Aorta (tissue), 5 donors: ENCODE measurements at places on chromosomes 12 and 14. TPM values are rescaled to one million over a fixed set of nuclear protein-coding genes. Genes with fewer than 3 reads are reported as not detected.

DNA sequence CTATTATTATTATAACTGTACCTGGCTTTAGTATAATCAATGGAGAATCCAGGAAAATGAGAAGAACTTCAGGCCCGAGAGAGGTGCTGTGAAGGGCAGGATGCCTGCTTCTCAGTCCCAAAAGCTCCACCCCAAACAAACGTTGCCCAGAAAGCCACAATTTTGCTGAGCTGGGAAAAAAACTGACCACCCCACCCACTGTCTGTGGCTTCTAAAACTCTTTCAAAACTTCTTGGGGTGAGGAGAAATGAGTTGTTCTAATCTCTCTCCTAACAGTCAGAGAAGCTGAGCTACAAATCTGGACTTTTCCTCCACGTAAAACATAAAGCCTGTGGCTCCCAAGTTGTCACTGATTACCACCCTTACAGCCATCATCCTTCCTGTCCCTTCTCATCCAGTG lies 13.4 kb downstream of the VDR start:
- no peaks in the 10 kb centered on the region for H3K36me3 ChIP-seq
- DNase-seq, result no peak
- no peak overlapping the region for H3K4me3 ChIP-seq
- H3K4me1 ChIP-seq, result no peaks in the 10 kb centered on the region

- no peak overlapping the region for H3K27ac ChIP-seq
- no peaks in the 10 kb centered on the region for H3K27me3 ChIP-seq
- DNase-seq, result no peak
- no peaks in the 10 kb centered on the region for H3K36me3 ChIP-seq
- H3K4me1 ChIP-seq, result no peaks in the 10 kb centered on the region
Observed at GRCh38 chr12:82057770-82058169, 298.6 kb upstream of the PPFIA2 start.

DNA sequence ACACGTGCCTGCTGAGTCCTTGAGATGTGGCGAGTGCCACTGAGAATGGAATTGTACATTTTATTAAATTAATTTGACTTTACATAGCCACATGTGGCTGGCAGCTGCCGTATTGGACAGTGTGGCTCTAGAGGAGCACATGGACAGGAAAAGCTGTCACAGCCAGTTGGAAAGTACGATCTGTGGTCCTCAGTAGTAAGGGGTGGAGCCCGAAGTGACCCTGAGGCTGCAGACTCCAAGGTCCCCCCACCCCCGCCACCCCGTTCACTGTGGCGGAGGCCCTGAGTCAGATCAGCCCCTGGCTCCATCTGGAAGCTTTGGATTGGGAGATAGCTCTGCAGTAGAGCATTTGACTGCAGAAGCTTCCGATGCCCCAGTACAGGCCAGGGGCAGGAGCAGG lies 25.8 kb upstream of the BEGAIN start:
- H3K27me3 ChIP-seq, result no peaks in the 10 kb centered on the region
- H3K27ac ChIP-seq, result no peak overlapping the region
- no peaks in the 10 kb centered on the region for H3K36me3 ChIP-seq
- H3K4me1 ChIP-seq, result no peaks in the 10 kb centered on the region

DNA sequence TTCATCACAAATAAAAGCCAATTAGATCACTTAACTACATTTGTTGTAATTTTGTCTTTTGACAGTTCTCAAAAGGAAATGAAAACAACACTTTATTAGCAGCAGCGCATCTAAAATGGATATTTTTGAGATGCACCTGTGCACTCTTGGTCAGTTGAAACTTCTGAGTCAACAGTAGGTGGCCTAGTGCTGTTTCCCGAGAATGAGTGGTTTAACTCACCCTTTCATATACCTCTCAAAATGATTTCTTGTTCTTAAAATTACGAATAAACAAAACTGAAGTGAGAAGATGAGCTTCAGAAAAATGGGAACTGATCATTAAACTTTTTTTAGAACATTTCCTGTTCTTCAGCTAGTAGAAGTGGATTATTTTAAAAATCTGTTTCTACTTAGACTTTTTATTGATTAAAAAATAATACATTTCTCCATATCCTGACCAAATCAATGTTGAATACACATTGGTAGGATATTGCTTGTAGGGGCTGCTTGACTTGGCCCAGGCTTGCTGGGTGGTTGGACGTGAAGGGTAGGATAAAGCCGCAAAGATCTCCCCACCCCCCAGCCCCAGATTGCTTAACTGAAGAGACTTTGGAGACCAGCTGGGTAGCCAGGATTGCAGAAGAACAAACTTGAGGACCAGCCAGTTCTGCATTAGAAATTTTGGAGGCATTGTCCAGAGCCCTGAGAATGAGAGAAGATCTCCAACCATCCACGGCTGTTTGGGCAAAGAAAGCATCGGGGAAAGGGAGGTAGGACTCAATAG lies 22.3 kb upstream of the STK38L start:
- DNase-seq, result no peak
- no peaks in the 10 kb centered on the region for H3K36me3 ChIP-seq
- no peak overlapping the region for H3K27ac ChIP-seq
- H3K4me1 ChIP-seq, result no peaks in the 10 kb centered on the region
- H3K27me3 ChIP-seq, result no peaks in the 10 kb centered on the region

- no peak overlapping the region for H3K4me3 ChIP-seq
- no peaks in the 10 kb centered on the region for H3K27me3 ChIP-seq
- no peak overlapping the region for H3K27ac ChIP-seq
- no peak for DNase-seq
- H3K4me1 ChIP-seq, result peaks cover 2% of the 10 kb centered on the region
Observed at GRCh38 chr12:89225808-89226411, 126.4 kb downstream of the DUSP6 start.

GRCh38 chr14:89393222-89393745 lies 23.7 kb downstream of the FOXN3 start:
- H3K4me1 ChIP-seq, result peaks cover 6% of the 10 kb centered on the region
- no peak overlapping the region for H3K27ac ChIP-seq
- no peak for DNase-seq

DNA sequence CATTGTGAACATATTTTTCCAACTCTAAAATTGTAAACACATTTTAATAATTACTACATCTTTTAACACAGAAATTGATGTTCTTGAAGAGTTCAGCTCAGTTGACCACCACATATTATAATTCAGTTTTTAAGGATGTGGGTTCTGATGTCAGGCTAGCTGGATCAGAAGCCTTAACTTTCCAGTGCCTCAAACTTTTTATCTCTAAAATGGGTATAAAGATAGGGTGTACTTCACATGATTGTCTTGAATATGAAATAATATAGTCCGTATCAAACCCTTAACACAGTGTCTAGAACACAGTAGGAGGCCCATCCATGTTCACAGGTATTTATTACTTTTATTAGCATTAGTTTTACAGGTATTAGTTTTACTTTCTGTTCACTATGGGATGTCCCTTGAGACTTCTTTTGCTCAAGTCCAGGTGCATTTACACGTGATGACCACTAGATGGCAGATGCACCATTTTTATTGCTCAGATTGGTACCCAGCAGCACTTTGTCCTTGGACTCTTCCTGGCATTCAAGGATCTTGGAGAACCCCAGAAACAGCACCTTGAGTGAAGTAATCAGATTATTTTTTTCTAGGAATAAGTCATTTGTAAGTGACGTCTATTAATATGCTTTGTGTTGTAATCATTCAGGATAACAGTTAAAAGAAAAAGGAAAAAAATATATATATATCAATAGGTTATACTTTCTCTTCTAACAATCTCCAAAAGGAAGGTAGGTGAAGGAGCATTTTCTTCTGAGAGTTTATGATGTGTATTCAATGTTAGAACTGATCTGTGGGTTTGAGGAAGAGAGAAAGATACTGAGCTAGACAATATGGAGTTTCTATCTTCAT lies 580.2 kb downstream of the ETNK1 start:
- H3K4me3 ChIP-seq, result no peak overlapping the region
- H3K4me1 ChIP-seq, result no peaks in the 10 kb centered on the region
- no peaks in the 10 kb centered on the region for H3K36me3 ChIP-seq
- no peak overlapping the region for H3K27ac ChIP-seq
- DNase-seq, result no peak
- H3K27me3 ChIP-seq, result no peaks in the 10 kb centered on the region

- no peaks in the 10 kb centered on the region for H3K4me1 ChIP-seq
- H3K27ac ChIP-seq, result no peak overlapping the region
- H3K4me3 ChIP-seq, result no peak overlapping the region
- H3K36me3 ChIP-seq, result no peaks in the 10 kb centered on the region
- no peaks in the 10 kb centered on the region for H3K27me3 ChIP-seq
- DNase-seq, result no peak
Observed at GRCh38 chr14:71143381-71144290, 236.4 kb downstream of the PCNX1 start.

DNA sequence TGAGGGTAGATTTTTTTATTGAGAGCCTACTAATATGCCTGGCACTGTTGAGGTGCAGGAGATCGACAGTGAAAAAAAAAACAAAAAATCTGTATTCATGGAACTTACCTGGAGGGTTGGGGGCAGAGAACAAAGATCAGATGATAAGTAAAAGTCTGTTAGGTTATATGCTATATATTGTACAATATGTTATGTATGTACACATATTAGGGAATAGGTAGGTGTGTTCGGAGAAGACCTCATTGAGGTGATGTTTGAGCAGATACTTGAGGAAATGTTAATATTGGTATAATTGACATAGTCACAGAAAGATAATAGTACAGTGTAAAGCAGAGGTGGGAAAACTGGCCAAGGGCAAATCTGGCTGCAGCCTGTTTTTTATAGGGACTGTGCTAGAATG lies 5.6 kb downstream of the ARF6 start:
- no peak for DNase-seq
- no peak overlapping the region for H3K27ac ChIP-seq
- H3K4me3 ChIP-seq, result no peak overlapping the region
- no peaks in the 10 kb centered on the region for H3K36me3 ChIP-seq
- H3K27me3 ChIP-seq, result no peaks in the 10 kb centered on the region

GRCh38 chr12:5586201-5586600 lies 154.3 kb downstream of the NTF3 start:
- H3K4me1 ChIP-seq, result no peaks in the 10 kb centered on the region
- H3K36me3 ChIP-seq, result no peaks in the 10 kb centered on the region
- no peak overlapping the region for H3K27ac ChIP-seq
- DNase-seq, result no peak

DNA sequence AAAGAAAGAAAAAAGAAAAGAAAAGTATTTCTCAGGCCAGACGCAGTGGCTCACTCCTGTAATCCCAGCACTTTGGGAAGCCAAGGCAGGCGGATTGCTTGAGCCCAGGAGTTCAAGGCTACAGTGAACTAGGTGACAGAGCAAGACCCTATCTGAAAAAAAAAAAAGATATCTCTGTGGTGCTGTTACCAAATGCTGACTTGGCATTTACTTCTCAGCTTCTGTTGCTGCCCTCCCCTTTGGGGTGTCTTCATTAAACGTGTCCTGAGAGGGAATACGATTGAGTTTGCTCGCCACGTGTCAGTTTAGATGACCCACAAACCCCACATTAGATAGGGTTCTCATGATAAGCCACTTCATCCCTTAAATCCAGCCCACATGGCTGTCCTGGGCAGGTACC lies 4.4 kb upstream of the POLR3B start:
- H3K27me3 ChIP-seq, result no peaks in the 10 kb centered on the region
- DNase-seq, result no peak
- no peaks in the 10 kb centered on the region for H3K4me1 ChIP-seq
- no peak overlapping the region for H3K4me3 ChIP-seq
- H3K36me3 ChIP-seq, result no peaks in the 10 kb centered on the region

Gene TRIM9
- 0.25 TPM for polyA plus RNA-seq

Gene PCK2
- 82.5 TPM for polyA plus RNA-seq

Gene DCP1B
- 10.0 TPM for polyA plus RNA-seq

Gene CIROP
- not detected for polyA plus RNA-seq

Gene BICDL1
- polyA plus RNA-seq, result 0.36 TPM

Gene FAIM2
- polyA plus RNA-seq, result 0.05 TPM

Gene SAMD15
- 7.4 TPM for polyA plus RNA-seq

Gene TPCN1
- polyA plus RNA-seq, result 108 TPM

Gene GPR65
- polyA plus RNA-seq, result 1.9 TPM
